ENCODE measurements at places on chromosomes 11 and 22.

DNA sequence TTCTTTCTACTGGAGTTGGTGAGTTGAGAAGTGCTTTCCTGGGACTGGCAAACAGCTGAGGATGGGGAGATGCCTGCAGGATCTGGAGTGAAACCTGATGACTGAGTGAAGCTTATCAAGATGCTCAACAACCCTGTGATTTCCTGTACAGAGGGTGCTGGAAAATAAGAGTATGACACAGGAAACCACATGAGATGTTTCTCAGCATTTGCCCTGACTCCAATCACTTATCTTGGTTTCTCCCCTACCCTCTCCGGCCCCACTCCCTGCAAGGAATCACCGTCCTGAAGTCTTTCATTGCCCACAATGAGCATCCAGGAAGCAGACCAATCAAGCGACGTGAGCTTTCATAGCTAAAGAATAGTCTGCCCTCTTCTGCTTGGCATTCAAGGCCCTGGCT, at the start of gene MRGPRX2:
Gene MRGPRX2 (minus strand): TSS at position 89 of the 400 bp plus-strand sequence. CDS start 4,315 bp downstream, outside the sequence.
- no peak for DNase-seq

DNA sequence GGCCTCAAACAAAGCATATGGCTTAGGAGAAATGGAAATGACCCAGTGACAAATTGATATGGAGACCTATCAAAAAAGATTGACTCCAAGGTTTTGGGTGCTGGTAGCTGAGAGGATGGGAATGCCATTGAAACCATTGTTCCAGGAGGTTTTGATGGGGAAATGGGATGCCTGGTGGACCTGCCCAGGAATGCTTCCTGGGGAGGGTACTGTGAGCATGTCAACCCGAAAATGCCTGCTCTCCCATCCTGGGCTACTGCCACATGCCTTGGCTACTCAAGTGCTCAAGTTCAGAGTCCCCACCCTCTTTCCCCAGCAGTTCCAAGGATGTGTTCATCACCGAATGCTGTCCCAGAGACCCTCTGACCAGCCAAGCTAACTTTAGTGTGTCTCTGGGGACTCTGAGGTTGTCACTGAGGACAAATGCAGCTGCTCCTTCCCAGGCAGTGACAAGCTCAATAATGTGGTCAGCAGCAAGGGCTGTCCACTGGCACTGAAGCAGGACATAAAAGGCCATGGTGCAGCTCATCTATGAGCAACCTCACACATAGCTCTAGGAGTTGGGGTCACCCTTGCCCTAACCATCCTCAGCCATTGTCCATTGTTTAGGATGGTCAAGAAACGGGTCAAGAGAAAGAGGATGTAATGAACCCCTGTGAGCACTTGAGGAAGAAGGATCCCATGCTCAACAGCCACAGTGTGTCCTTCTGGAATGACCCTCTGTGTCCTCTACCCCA, 83.7 kb downstream of the TRIM29 start:
- DNase-seq, result no peak

DNA sequence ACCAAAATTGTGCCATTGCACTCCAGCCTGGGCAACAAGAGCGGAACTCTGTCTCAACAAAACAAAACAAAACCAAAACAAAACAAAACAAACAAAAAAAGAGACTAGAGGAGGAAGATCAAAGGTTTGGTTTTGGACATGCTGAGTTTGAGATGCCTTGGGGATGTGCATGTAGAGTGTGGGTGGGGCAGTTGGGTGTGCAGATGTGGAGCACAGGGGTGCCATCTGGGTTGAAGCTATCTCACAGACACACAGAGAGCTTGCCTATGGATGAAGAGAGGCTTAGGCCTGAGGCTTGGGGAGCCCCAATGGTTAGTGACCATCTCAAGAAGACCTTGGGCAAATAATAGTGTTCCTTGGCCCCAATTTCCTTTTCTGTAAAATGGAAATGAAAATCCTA, 45.8 kb upstream of the EIF3D start:
- no peak for DNase-seq

DNA sequence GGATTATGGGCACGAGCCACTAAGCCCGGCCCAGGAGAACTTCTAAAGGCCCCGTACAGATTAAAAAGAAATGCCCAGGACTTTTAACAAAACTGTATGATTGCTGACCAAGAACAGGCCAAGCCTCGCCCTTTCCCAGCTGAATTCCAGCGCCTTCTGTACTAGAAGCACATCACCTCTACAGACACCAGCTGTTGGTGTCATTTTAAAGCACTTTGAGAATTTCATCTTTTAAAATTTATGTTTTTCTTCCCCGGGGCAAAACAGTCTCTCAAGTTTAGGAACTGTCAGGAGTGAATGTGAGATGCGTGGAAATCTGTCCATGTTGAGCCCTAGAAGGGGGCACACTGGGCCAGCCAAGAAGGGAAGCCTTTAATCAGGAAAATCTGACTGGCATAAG, 362.4 kb downstream of the LARGE1 start:
- no peak for DNase-seq

DNA sequence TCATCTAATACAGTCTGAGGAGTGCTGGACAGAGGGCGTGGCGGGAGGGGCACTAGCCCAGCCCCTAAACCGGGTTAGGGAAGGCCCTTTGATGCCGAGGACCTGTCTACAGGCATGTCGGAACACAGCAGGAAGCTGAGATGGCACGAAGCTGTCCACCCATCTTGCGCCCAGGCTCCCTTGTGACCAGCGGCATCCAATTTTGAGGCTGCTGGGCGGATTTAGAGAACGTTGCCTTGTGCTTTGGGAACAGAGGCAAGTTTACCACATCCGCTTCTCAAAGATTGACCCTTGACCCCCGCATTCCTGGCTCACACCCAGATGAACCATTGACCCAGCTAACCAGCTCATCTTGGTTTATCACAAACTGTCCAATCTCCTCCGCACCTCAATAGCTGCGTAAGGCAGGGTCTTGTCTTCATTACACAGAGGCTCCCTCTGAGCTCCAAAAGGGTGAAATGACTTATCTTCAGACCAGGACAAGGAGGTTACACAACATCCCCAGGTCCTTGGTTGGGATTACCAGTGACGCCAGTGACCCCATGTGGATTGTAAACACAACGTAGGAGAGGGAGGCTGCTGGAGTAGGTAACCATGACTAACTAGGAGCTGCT, 4.5 kb downstream of the FAM83F start:
- DNase-seq, result no peak

- no peak for DNase-seq
Observed at GRCh38 chr22:29233277-29233877, 27.7 kb downstream of the EMID1 start.

DNA sequence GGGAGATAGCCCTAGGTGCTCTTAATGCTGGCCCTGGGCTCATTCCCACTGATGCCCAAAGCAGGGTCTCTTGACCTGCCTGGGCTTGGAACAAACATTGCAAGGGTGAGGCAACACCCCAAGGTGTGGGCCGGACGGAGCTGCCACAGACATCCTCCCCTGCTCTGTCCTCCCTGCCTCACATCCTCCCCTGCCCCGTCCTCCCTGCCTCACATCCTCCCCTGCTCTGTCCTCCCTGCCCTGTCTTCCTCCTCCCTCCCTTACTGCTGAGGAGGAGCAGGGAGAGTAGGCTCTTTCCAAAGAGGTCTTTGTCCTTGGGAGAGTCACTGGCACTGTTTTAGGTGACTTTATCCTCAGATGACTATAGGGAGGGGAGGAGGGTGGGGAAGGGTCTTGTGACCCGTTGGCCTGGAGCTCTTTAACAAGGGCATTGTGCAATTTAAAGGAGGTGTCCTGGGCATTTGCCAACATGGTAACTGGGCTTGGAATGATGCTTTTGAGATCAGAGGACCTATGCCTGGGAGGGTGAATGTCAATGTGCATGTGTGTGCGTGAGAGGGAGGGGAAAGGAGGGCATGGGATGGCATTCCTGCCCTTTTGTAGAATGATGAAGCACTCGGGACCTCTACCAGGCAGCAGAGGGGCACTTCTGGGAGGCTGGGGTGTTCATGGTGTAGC, 700 bp downstream of the FAM180B start:
- no peak for DNase-seq

DNA sequence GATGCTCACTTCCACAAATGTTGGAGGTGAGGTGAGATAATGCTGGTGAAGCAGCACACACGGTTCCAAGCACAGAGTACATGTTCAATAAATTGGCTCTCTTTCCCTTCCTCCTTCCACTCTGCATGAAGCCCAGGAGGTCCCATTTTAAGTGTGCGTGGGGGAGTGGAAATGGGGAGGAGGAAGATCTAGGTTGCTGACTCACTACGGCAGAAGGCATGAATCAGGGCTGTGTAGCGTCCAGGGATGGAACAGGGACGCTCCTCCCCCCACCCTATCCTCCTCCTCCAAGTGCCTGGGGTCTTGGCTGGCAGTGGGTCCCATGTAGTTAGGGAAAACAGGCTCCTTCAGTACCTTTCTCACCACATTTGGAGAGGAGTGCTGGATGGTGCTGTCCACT, 44.2 kb downstream of the TRIM66 start:
- peak; percentile 4 for DNase-seq

GRCh38 chr22:37363261-37363992, 63.9 kb downstream of the ELFN2 start:
- DNase-seq, result no peak

DNA sequence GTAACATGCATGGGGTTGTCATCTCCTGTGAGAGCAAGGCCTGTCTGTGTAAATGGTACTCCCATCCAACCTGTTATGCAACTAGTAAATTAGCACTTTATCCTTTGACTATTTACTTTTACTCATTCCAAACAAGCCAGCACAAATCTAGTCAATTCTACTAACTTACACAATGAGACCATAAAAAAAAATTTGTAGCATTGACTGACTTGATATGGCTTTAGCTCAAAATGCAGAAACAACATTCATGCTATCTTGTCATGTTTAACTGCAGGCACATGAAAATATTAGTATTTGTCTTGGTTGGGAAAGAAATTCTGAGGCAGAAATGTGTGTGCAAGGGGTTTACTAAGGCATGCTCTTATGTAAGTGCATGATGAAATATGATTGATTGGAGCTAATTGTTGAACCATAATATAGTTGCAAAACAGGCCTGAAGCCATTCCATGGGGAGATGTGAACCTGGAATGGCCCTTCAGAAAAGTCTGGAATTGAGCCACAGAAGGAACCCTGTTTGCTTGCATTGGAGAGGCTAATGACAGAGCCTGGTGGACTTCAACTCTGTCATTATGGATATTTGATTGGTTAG, 2.5 kb downstream of the SLC22A25 start:
- DNase-seq, result no peak

DNA sequence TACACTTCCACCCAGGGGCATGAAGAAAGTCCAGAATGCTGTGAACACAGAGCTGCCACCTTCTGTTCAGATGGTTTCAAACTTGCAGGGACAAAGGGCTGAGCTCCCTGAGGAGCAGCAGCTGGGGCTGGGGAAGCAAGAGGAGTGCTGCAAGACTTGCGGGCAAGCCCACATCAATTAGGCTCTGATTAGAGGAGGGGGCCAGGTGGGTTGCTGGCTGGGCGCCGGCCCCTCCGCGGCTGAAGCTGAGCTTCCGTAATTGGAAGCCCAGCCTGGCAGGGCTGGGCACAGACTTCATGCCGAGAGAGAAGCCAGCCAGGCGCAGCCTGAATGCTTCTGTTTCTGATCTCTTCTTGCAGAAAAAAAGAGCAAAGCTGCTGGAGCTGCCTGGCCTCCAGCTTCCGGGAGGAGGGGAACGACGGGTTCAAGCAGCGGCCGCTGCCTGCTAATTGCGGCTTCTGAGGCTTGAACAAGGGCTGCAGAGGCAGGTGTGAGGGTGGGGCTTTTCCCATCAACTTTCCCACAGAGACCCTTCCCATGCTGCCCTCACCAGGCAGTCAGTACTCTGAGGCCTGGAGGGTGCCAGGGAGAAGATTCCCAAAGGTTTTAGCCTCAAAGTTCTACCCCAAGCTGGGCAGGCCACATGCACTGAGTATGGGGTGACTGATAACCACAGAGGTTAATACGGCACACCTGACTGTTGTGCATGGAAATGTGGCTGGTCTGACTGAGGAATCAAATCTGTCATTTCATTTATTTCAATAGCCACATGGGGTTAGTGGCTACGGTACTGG, 91.1 kb upstream of the LMO1 start:
- no peak for DNase-seq

DNA sequence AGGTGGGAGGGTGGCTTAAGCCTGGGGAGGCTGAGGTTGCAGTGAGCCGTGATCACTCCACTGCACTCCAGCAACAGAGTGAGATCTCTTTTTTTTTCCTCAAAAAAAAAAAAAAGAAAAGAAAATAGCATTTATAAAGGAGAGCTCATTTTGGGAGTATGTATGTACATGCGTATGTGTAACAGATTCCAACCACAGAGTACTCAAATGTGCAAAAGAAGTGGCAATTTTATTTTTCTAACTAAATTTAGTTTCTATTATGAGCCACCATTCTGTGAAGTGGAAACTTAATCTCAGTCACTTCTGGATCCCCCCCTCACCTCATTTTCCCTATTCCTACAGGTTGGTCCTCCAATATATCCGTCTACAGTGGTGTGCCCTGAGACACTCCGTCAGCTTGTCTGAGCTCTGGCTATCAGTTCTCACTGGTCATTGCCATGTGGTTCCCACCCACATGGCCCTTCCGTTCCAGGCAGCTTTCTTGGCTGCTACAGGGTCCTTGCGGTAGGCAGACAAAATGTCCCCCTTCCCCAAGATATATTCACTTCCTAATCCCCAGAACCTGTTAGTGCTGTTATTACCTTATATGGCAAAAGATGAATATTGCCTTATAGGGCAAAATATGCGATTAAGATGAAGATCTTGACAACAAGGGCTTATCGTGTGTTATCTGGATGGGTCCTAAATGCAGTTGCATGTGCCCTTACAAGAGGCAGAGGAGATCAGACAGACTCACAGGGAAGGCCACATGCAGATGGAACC, 35.8 kb upstream of the TSKU start:
- no peak for DNase-seq

DNA sequence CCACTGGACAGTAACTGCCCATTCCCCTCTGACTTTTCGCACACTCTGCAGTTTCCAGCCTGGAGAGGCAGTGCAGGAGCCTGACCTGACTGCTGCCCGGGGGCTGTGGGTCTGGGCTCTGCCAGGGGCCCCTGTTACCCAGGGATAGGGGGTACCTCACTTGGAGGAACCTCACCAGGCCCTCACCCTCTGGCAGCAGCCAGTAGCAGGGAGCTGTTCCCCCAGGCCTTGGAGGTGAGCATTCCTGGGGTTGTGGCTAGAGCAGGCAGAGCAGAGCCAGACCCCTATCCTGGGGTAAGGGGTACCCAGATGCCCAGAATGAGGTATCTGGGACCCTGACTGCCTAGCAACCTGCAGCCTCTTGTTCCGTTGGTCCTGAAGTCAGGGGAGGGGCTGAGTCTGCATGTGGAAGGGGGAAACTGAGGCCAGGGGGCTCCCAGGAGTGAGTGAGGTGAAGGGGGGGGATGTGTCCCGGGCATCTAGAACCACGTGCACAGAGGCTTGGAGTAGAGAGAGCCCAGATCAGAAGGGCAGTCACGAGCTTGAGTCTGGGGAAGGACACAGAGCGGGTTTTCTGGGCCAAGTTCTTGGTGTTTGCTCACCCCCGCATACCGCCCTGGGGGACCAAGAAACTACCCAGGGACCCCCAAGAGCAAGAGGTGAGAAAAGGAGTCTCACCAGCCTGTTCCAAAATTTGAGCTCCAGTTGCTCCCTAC, 43.9 kb upstream of the ACCSL start:
- DNase-seq, result no peak
